ENCODE measurements at places on chromosomes 7 and 10.

DNA sequence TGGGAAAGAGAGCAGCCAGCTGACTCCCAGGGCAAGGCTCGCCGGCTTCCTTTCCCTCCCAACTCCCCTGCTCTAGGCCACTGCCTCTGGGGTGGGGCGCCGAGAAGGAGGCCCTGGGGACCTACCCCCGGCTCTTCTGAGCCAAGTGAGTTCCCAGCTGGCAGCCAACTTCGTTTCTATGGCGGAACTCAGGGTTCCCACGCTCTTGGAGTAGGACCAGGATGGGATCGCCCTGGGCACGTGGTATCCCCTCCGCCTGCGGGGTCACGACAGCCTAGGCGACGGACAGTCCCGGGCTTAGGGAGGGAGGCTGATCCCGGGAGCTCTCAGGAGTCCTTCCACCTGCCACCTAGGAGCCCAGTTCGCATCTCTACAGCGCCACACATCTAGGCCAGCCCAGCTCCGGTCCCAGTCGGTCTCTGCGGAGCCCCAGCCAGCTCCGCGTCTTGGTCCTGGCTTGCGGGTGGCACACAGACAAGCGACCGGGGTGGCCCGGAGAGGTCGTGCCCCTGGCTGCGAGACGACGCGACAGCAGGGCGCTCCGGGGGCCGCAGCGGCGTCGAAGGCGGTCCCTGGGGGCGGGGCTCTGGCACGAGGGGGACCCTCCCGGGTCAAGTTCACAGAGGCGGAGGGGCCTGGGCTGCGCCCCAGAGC, 20.5 kb upstream of the GATA3 start:
- DNase-seq, result peak; percentile 48

GRCh38 chr7:15525652-15526263, 36.1 kb downstream of the AGMO start:
- no peak for DNase-seq

- no peak for DNase-seq
Observed at GRCh38 chr10:126525326-126525725, 137.0 kb upstream of the ADAM12 start.

GRCh38 chr7:47670729-47671128, 88.8 kb upstream of the TNS3 start:
- DNase-seq, result peak; percentile 90

DNA sequence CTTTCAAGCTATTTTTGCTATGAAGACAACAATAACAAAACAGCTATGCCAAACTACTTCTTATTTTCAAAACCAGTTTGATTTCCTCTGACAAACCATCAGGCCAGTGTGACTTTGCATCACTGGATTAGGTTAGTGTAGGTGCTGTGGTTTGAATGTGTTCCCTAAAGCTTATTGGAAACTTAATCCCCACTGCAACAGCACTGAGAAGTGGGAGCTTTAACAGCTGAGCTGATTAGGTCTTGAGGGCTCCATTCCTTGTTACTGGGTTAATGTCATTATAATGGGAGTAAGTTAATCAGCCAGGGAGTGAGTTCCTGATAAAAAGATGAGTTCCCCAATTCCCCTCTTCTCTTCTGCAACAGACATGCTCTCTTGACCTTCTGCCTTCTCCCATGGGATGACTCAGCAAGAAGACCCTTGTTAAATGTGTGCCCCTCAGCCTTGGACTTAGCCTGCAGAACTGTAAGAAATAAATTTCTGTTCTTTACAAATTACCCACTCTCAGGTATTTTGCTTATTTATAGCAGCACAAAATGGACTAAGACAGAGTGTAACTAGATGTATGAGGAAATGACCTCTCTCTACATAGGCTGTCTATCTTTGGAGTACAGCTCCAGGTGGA, 186.8 kb downstream of the CTTNBP2 start:
- DNase-seq, result no peak

GRCh38 chr10:94398762-94399161, 3.6 kb upstream of the TBC1D12 start:
- DNase-seq, result no peak

GRCh38 chr10:78830976-78831375, 237.8 kb upstream of the ZMIZ1 start:
- DNase-seq, result no peak

GRCh38 chr10:51097546-51097945, 23.3 kb downstream of the PRKG1 start:
- DNase-seq, result no peak

DNA sequence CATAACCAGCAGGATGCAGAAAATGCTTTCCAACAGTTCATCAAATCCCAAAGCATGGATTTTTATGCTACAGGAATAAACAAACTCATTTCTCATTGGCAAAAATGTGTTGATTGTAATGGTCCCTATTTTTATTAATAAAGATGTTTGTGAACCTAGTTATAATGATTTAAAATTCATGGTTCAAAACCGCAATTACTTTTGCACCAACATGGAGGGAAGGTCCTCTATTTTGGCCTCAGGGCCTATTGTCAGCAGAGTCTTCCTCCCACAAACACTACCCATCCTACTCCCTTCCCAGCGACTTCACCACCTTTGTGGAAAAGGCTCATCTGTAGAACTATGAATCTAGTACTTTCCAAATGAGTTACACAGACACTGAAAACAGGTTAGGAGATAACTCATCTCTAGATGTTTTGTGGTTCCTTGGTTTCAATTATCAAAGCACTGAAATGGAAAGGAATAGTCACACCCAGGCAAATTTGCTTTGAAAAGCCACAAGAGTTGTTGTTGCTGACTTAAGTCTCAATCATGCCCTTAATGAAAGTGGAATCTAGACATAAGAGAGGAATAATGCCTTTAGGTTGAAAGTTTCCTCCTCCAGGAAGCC, 59.4 kb upstream of the FRMD4A start:
- no peak for DNase-seq

GRCh38 chr7:102321351-102322201, 34.7 kb downstream of the SPDYE6 start:
- peak; percentile 55 for DNase-seq

DNA sequence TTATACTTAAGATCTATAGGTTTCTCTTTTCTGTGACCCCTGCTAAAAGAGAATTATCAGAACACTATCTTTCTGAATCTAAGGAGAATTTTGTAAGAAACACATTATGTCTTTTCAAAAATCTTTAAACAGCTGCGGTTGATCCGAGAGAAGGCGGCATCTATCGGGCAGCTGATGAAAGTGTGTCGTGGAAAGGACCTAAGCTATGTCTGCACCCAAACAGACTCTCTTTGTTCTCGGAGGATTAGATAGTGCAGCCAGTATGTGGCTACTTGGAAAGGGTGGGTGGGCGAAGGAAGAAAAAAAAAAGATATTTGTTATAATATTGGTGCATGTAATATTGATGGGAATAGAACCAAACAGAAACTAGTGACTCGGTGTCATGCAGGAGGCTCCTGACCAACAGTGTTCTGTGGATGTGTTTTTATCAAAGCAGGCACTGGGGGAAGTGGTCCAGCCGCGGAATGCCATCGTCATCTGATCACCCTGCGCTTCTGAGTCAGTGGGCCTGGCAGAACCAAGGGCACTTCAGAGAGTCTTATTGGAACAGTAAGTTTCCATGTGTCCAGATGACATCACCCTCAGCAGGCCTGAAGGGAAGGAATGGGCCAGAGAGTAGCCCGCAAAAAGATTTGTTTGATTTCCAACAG, 509.7 kb upstream of the AKR1E2 start:
- DNase-seq, result no peak

DNA sequence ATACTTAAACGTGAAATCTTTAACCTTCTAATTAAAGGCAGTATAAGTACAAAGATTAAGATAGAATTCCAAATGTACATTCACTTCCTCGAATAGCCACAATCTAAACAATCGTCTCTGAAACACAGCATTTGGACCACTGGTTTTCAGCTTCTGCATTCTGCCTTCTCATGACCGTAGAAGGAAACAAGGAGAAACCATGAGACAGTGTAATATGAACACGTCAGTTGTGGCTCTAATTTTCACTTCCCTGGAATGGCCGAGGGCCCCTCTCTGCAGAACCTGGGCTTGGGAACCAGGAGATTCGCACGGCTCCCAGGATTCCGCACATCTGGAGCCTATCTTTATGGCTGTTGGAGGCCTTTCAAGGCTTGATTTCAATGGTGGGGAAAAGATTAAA, 189.3 kb downstream of the KLF6 start:
- no peak for DNase-seq

GRCh38 chr10:123512901-123513775, 153.0 kb upstream of the GPR26 start:
- DNase-seq, result no peak

- DNase-seq, result no peak
Observed at GRCh38 chr10:54900584-54900983, 99.6 kb upstream of the PCDH15 start.

DNA sequence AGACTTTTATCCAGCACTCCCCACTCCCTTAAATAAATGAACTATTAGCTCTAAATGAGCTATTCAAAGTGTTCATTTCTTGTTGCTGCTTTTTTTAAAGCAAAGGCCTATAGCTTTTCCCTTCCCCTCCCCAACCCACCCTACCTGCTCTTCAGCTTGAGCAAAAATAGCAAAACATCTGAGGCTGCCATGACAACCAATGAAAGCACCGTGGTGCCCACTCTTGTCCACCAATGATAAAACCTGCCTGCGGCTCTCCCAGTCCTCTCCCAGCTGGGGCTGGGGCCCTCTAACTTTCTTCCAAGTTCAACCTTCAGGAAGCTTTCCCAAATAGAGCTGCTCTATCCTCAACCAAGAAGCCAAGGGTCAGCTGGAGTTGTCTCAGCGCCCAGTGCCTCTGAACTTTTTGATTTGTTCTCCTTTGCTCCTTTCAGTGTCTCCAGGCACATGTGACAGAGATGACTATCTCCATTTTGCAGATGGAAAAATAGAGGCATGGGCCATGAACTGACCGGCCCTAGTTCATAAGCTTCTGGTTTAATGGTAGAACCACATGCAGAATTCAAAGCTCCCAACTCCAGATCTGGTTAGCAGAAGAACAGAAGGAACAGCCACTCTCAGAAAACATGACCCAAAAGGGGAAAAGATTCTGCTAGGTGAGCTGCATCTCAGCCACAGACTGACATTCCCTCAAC, 47.7 kb downstream of the PIK3AP1 start:
- no peak for DNase-seq

DNA sequence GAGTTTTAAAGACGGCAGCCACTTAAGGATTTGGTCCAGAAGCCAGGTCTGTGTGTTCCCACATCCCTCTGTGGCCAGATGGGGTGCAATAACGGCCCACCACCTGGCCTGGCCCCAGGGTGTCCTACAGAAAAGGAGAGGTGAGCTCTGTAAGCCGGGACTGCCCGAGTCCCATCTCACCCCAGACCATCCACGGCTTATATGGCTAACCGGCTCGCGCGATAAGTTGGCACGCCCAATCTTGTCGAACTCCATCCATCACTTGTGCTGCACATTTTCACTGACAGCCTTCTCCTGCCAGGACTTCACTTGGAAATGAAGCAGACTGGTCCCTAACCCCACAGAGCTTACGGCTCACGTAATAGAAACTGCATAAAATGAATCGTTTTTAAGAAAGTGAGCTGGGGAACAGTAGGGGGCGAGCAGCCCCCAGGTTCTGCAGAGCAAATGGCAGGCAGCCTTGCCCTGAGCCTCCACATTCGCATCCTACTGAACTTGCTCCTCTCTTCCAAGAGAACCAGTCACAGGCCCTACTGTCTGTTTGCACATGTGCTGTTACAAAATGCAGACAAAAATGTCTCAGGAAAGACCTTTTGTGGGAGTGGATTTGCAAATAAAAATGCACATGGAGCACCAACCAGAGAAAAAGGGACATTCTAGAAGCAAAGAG, 98.2 kb downstream of the TNS3 start:
- DNase-seq, result no peak

DNA sequence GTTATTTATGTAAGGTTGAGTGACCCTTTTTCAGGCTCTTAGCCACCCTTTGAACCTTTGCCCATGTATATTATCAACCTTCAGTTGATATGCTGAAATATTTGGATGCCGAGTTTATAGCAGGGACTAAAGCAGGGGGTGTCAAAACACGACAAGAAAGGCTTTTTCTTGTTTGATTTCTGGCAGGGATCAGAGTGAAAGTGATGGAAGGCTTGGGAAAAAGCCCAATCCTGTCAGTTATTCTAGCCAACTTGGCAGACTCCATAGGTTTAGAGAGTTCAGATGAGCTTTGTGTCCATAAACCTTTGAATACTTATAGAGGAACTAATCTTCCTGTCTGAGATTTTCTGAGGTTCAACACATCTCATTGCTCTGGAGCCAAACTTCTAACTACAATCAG, 47.5 kb downstream of the INHBA start:
- no peak for DNase-seq

GRCh38 chr7:129748356-129749109, 137.0 kb downstream of the NRF1 start:
- no peak for DNase-seq

- no peak for DNase-seq
Observed at GRCh38 chr10:11261687-11262493, 244.2 kb downstream of the CELF2 start.

GRCh38 chr7:69837387-69838068, 239.3 kb downstream of the AUTS2 start:
- no peak for DNase-seq

GRCh38 chr7:50822110-50822509, 39.4 kb upstream of the GRB10 start:
- DNase-seq, result no peak

GRCh38 chr10:133131734-133132472, 28.1 kb upstream of the KNDC1 start:
- DNase-seq, result no peak
